ENCODE measurements at places on chromosomes 12 and 14.

- no peak for DNase-seq
Measured at GRCh38 chr12:12070674-12071656, at the start of gene BCL2L14. TSS of gene BCL2L14 (plus strand) at chr12:12070939. CDS start at chr12:12079306, 8,367 bp downstream.

GRCh38 chr12:93302331-93303229 is 75.1 kb upstream of the NUDT4 start:
- DNase-seq: no peak

GRCh38 chr14:77890873-77891272 is 91.0 kb downstream of the ADCK1 start:
- no peak for DNase-seq

DNA sequence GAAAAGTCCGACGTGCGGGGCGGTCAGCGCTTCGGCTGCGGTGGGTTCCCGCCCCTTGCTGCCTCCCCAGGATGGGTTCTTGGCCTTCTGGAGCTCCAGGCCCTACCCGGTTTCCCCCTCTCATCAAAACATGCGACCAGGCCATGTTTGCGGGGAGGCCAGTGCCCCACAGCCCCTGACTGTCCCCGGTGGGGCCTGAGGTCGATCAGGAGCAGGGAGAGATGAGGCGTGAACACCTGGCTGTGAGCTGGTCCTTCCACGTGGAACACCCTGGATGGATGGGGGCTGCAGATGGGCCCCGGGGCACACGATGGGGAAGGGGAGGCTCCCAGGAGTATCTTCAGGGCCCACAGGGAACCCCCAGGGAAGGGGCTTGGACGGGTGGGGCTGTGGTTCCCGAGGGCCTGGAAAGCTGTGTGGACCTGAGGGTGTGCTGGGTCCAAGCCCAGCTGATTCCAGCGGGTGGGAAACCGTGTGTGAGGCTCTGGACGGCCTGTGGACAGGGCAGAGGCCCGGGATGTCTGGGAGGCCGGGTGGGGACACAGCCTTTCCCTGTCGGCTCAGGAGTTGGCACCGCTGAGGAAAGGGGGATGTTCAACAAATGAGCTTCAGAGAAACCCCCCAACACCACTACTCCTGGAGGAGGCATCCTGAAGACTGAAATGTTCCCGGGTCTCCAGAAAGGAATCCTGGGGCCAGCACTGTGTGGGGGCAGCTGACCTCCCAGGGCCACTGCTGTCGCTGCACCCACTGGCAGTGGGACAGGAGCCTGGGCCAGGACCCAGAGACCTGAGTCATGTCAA is 187.0 kb upstream of the C14orf180 start:
- DNase-seq: no peak

GRCh38 chr14:61193476-61193875 is 87.7 kb downstream of the TMEM30B start:
- DNase-seq: no peak

DNA sequence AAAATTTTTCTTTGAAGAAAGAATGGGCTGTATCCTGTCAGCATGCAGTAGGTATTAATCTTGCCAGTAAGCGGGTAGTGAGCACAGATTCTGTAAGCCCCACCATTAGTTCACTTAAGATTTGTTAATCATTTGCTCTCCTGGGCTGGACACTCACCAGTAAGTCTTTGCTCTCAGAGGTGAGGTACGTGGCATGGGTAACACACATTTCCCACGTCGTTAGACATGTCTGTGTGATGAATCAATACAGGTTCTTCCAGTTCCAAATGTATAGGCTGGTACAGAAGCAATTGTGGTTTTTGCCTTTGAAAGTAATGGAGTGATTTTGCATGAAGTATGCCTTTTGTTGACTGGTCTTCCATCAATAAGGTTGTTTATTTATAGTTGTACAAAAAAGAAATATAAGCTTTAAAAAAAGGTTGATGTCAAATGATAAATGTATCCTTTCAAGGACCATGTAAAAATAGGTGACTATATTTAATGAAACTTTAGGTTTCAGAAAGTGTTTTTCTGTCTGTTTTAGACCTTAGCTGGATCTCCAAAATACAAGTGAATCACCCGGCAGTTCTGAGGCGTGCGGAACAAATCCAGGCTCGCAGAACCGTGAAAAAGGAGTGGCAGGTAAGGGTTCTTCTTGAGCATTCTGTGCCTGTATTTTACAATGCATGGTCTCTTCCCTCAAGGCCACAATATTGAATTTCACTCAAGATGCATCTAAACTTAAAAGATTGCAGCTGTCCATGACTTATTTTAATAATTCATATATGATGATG is 45.5 kb downstream of the DERA start:
- no peak for DNase-seq

GRCh38 chr14:88392609-88393008 is 7.2 kb downstream of the SPATA7 start:
- no peak for DNase-seq

- peak; percentile 6 for DNase-seq
Measured at GRCh38 chr12:51818566-51819300, 29.8 kb downstream of the FIGNL2 start.

- DNase-seq: no peak
Measured at GRCh38 chr14:77347751-77348150, 26.9 kb downstream of the GSTZ1 start.

GRCh38 chr14:93975791-93976476 is 436 bp downstream of the ASB2 start:
- no peak for DNase-seq

DNA sequence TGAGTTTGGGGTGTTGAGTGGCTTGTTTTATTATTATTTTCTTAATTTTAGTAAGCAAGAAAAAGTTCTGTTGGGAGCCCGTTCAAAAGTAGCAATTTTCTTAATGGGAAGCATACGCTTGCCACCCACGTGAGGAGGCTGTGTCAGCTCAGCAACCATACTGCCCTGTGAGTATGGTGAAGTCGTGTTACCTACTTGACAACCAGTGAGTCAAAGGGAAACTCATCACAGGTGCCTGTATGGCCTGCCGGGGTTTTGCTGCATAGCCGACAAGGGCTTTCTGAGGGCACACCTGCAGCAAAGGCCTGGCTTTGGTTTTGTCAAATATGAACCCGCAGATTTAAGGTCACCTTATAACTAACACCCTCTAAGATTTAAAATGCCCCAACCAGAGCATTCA is 31.1 kb downstream of the PITPNM2 start:
- DNase-seq: no peak
